ENCODE measurements at places on chromosomes 7 and 10.

GRCh38 chr10:26721561-26721960, 24.1 kb downstream of the PDSS1 start:
- DNase-seq, result peak; percentile 16

DNA sequence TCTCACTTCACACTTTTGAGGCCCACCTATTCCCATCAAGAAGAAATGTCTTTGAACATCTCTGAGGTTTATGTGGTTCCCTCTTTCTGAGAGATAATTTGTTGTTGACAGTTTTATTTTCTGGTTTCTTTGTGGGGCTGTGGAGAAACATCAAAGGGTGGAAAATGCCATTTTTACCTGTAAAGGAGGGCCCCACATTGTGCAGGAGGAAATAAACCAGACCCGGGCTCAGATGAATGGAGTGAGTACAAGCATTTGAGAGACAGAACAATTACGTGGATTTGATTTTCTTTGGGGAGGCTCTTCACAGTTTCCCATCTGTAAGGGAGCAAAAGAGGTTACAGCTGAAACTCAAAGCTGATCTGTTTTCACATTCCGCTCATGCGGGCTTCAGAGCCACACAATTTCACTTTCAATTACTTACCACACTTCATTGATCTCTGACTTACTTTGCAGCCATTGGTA, 29.8 kb downstream of the ITPRIP start:
- no peak for DNase-seq

DNA sequence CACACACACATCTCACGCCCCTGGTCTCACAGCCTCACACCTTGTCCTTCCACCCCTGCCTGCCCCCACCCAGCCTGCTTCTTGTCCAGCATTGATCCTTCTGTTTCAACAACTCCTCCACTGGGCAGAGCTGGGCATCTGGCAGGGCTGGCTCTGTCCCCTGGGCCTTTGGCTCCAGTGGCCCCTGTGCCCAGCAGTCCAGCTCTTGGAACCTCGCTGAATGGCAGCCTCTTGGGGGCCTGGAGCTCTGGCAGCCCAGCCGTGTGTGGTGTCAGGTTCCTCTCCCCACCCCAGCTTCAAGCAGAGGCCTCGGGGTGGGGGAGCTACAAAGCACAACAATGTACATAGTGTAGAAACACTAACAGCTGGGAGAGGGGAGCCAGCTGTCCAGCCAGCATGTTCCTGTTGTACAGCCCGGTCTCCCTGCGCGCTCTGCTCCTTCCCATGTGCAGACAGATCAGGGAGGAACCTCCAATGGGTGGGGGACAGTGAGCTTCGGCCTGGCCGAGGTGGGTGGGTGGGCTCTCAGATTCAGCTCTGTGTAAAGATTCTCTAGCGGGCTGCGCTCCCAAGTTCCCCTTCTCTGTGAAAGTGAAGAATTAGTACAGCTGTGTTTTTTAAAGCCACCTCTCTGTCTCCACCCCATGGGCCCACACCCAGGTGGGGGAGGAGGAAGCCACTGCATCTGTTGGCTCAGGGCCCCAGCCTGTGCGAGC, 19.4 kb downstream of the ZMIZ2 start:
- no peak for DNase-seq

- no peak for DNase-seq
These were observed 425.4 kb downstream of the EXOC4 start for GRCh38 chr7:133678137-133678814.

Data from stimulated activated CD8-positive, alpha-beta memory T cell treated with anti-CD3 and anti-CD28 coated beads, Interleukin-7, amount 100 ng/mL, for 48 hours (primary cell).